ENCODE measurements at places on chromosomes 12 and 14.

DNA sequence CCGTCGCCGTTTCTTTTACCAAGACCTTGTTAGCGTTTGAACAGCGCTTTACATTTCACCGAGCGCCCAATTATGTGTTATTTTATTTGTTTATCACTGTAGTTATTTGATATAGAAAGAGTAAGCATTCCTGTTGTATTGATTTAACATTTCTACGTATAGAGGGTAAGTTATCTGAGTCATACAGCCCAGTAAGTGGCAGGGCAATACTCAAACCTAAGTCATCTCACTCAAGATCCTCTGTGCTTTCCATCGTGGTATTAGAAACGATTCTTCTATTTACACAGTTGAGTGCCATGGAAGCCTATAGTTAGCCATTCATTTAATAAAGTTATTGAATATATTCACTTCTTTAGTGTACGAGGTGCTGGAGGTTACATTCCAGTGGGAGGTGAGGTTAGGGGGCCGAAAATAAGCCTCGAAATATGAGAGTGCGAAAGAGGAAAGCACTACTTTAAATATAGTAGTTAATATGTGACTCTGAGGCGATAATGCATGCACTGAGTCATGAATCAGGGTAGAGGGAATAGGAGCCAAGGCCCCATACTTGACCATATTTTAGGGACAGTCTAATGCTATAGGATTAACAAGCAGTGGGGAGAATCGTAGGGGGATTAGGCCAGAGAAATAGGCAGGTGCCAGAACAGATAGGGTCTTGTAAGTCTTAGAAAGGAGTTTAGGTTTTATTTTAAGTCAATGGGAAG lies 629 bp downstream of the RAD51AP1 start:
- DNase-seq = no peak

GRCh38 chr12:59168647-59169046 lies 248.3 kb upstream of the LRIG3 start:
- DNase-seq = no peak

- DNase-seq = no peak
Observed at GRCh38 chr12:71942703-71943102, 4.1 kb downstream of the TPH2 start.

GRCh38 chr14:32473464-32473855 lies 144.4 kb downstream of the AKAP6 start:
- no peak for DNase-seq

GRCh38 chr14:68671909-68672308 lies 121.0 kb downstream of the ZFP36L1 start:
- DNase-seq = no peak

DNA sequence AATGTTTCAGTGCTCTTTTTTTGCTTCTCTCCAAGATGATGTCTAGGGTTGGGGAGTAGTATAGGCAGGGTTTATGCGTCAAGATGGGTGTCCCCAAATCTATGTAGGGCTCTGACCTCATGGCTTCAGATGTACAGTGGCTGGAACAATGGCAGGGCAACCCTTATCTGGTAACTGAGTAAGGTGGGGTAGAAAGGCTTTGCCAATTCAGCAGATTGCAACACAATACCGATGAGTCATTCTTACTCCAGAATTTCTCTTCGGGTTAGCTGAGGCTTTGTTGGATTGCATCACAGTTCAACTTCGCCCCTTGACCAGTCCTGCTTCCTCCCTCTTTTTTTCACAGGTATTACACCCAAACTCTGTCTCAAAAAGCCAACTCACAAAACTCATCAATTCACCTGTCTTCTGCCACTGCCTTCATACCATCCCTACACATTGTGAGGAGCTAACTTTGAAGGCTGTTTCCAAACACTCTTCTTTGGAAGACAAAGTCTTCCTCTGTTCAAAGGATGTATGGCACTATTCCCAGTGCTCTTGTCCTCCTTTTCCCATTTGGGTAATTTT lies 190.2 kb upstream of the CNOT2 start:
- DNase-seq = no peak

DNA sequence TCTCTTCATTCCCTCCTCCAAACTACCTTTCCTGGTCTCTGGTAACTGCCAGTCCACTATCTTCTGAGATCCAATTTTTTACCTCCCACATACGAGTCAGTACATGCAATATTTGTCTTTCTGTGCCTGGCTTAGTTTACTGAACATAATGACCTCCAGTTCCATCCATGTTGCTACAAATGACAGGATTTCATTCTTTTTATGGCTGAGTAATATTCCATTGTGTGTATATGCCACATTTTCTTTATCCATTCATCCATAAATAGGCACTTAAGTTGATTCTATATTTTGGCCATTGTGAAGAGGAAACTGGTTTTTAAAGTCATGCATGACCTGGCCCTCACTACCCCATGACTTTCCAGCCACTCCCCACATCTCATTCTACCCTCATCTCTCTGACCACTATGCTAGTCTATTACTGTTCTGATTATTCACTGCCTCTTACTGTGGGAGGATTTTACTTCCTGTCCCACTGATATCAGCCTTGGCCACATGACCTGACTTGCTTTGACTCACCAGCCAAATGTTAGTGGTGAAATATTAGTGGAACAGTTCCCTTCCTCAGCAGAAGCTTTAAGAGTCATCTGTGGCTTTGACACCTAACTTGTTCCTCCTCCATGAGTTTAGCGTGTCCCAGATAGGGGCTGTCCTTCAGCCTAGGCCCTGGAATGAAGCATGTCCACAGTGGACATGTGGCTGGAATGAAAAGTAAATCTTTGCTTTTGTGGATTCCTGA lies 52.2 kb downstream of the GOLGA5 start:
- DNase-seq = peak; percentile 13

GRCh38 chr14:69715725-69716477 lies 51.0 kb upstream of the SRSF5 start:
- no peak for DNase-seq

DNA sequence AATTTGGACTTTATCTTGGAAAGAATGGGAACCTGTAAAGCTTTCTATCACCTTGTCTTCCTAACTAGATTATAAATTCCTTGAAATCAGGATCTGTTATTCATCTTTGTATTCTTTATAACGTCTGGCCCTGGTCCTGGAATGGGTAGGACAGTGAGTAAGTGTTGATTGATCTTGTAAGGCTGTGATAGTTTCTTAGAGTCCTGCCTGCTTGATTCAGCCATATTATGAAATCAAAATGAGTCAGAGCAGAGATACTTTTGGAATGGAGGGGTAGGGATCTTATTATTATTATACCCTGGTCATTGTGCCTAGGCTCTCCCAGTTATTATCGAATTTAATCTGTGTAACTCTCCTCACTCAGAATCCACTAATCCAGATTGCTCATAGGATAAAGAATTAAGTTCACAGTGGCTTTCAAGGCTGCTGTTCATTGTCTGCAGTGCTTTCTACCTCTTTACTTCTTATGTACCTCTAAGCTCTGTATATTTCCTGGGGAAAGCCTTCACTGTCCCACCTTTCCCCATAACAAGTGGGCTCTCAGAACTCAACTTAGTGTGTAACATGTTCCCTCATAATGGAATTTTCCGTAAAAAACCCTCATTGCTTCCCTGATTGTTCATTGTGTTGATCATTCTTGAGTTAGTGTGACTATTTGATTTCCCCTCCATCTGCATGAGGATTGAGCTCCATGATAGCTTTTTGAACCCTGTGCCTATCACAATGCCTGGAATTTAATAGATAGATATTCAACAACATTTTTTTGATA lies 93.3 kb downstream of the DAAM1 start:
- no peak for DNase-seq

DNA sequence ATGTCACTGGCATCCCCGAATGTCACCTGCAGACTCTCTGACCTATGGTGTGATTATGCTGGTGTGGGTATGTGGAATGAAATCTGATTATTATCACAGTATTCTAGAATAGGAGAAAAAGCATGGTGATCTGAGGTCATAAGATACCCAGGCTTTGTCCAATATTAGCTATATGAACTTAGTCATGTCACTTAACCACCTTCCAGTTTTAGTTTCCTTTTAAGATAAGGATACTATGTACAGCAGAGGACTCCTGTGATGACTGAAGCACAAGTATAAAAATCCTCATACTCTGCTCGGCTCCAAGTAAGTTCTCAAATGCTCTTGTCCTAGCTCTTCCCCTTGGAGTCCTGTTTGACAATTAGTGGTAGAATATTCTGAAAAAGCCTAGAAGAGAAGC lies 2.8 kb downstream of the GNS start:
- DNase-seq = no peak

GRCh38 chr14:35355981-35356841 lies 48.3 kb downstream of the NFKBIA start:
- DNase-seq = no peak

DNA sequence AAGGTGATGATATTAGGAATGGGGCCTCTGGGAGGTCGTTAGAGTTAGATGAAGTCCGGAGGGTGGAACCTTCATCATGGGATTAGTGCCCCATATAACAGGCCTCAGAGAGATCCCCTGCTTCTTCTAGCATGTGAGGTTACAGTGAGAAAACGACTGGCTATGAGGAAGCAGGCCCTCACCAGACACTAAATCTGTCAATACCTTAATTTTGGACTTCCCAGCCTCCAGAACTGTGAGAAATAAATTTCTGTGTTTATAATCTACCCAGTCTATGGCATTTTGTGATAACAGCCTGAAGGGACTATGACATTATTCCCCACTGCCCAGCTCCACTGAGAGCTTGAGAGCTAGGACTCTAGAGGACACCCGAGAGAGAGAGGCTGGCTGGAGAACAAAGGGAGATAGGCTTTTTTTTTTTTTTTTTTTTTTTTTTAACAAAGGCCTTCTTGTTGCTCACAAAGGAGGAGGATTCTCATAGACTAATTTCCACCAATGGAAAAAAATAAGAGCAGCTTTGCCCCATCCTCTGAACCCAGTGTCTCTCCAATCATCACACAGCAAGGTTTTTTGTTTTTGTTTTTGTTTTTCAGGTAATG lies 87.8 kb upstream of the EEA1 start:
- no peak for DNase-seq

GRCh38 chr12:91171476-91171875 lies 11.1 kb downstream of the DCN start:
- DNase-seq = no peak

DNA sequence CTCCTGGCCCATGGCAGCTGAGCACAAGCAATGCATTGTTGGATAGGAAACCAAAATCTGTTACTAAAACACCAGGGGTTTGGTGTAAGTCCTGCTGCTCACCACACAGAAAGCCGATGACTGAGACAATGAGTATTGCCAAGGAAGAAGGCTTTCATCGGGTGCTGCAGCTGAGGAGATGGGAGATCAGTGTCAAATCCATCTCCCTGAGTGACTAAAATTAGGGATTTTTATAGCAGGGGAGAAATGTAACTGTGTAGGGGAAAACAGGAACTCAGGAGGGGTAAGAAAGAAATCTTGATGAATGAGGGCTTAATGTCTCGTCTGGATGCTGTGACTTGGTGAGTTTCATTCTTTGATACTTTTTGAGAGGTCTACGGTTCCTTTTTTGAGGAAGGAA lies 97.9 kb downstream of the KCNMB4 start:
- no peak for DNase-seq

GRCh38 chr12:120013659-120014380 lies 24.8 kb downstream of the BICDL1 start:
- no peak for DNase-seq

Data from stimulated activated CD4-positive, alpha-beta T cell treated with anti-CD3 and anti-CD28 coated beads, TNF-alpha, amount 100 ng/mL, for 48 hours (primary cell).